Effector CD4-positive, alpha-beta T cell (primary cell): ENCODE measurements at places on chromosomes 4 and X.

- no peak for DNase-seq
Observed at GRCh38 chrX:39665830-39666518, 431.8 kb downstream of the BCOR start.

- DNase-seq: no peak
Observed at GRCh38 chrX:19776753-19777152, 110.6 kb downstream of the SH3KBP1 start.

DNA sequence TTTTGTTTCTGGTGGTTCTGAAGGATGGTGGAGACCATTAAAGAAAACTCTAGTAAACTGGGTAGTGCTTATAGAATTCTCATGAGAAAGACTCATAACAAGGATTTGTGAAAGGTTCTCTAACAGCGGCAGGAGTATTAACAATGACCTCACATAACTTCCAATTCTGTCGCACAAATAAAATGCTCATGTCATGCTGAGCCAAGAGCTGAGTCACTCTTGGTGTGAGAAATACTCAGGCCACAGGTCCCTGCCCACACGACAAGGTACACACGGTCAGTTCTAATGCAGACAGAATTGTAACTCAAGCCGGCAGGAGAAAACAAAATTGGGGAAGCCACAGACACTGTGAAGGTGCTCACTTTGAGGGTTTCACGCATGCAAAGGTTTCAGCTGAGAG, 34.4 kb upstream of the C4orf50 start:
- no peak for DNase-seq

DNA sequence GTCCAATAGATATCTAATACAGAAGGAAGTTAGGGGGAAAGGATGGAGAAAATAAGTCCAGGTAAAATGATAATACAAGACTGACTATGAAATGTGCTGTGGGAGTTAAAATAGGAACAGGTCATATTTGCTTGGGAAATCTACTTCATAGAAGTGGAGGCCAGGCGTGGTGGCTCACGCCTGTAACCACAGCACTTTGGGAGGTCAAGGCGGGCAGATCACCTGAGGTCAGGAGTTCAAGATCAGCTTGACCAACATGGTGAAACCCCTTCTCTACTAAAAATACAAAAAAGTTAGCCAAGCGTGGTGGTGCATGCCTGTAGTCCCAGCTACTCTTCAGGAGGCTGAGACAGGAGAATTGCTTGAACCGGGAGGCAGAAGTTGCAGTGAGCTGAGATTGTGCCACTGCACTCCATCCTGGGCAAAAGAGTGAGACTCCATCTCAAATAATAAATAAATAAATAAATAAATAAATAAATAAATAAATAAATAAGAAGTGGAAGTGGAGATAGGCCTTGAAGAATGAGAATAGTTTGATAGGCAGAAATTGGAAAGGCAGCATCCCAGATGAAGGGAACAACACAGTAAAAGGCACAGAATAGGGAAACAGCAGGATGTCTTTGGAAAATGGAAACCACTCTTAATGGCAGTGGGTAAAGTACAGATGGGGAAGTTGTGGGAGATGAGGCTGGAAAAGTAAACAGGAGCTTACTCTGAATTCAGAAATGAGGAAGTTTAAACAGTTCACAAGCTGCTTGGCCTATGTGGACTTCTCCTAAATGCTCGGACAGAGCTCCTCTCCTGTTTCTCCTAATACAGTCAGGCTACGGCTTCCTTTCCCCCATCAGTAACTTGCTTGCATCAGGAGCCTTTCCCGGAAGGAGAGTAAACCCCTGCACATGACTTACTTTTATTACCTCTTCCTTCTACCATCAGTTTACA, 15.1 kb upstream of the GK start:
- DNase-seq: no peak

GRCh38 chr4:8241895-8242696, 27.5 kb upstream of the HTRA3 start:
- peak; percentile 74 for DNase-seq

GRCh38 chr4:85610450-85610849, 135.5 kb downstream of the ARHGAP24 start:
- no peak for DNase-seq
